Panc1 (cell line): ENCODE measurements at places on chromosomes 2 and 18.

DNA sequence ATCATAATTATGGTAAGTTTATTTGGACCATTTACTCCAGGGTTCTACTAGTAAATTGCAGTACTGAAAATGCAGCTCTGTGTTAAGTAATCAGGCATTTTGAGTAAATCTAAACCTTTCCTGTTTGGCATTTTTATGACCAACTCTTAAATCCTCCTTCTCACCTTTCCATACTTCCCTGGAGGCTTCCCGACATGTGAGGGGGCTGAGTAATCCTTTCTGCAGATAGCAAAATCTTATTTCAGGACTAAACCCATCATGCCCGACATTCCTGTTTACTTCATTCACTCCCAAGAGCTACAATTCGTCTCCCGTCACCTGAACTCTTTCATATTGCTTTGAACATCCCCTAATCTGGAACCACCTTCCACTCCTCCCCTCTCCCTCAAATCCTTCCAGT is 296.6 kb downstream of the IKZF2 start:
- DNase-seq, result no peak

- no peak for DNase-seq
These were observed 170.2 kb downstream of the NRP2 start for GRCh38 chr2:205852457-205852856.

DNA sequence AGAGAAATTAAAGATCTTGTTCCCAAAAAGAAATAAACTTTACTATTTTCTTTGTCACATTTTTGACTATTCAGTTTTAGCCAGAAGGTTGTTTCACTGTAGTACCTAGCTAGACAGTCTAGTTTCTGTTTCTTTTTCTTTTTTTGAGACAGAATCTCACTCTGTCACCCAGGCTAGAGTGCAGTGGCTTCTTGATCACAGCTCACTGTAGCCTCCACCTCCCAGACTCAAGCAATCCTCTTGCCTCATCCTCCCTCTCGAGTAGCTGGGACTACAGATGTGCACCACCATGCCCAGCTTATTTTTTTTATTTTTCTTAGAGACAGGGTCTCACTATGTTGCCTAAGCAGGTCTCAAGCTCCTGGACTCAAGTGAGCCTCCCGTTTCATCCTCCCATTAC is 2.2 kb downstream of the RBM45 start:
- no peak for DNase-seq

DNA sequence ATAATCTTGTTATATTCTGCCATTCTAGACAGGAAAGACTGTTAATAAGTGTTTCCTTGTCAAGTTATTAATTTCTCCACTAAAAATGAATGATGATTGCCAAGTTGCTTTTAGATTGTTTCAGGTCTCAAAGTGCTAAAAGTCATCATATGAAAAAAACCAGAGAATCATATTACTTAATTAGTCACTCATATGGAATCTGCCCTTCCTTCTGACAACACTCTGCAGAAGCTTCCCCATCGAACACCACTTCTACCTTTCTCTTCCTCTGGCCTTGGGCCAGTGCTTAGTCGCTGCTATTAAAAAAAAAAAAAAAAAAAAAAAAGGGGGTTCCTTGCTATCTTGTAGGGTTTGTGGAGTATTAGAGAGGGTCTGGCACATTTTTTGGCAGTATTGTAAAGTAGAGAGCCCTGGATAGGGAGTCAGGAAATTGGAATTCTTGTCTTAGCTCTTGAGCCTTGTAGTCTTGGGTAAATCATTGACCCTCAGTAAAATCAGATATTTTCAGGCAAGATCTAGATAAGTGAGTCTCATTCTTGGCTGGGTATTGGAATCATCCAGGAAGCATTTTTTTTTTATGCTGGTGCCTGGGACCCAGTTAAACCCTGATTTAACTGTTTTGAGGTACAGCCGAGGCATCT is 141.7 kb upstream of the CCDC68 start:
- DNase-seq, result no peak

DNA sequence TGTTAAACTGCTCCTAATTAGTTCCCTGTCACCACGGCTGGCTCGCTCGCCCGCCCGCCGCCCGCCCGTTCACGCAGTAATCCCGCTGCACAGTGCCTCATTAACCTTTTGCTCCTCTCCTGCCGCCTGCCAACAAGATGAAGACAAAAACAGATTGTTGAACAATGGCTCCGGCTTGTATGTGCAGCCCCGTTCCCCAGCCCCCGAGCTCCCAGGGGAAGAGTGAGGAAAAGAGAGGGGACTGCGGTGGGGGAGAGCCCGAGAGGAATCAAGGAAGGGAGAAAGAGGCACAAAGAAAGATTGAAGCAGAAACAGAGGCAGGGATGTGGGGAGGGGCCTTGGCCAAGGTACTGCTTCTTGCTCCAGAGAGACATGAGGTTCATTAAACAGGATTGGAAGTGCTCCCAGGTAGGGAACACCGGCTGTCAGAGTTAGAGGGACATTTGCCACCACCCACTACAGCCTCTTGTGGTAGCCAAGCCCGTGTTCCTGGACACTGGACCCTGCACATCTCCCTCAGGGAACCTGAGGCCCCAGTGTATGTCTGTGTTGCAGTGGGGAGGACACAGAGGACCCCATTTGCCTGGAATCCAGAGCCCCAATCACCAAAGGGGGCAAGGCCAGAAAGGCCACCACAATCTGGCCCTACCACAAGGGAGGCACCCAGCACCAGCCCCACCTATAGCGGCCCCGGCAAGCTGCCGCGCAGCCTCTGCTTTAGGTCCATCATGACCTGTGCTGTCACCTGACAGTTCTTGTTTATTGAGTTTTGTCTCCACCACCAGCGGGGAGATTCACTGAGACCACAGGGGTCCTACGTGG is 38.1 kb downstream of the EMX1 start:
- DNase-seq, result no peak

GRCh38 chr2:5360081-5360480 is 332.1 kb upstream of the SOX11 start:
- no peak for DNase-seq

DNA sequence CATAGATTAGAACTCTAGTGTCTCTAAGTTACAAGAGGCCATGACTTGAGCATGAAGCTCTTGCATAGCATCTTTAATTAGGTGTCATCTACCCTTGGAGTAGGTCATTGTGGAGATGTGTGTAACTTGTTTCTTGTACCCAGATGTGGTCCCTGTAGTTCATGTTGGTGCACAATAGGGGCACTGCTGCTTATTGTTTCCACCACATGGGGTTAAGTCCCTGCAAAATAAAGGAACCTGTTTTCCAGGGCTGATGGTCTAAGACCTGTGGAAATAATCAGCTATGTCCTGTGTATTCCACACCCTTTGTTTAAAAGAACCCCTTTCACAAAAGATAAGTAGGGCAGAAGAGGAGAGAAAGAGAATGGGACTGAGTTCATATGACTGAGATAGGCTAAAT is 28.6 kb downstream of the ASXL3 start:
- no peak for DNase-seq

DNA sequence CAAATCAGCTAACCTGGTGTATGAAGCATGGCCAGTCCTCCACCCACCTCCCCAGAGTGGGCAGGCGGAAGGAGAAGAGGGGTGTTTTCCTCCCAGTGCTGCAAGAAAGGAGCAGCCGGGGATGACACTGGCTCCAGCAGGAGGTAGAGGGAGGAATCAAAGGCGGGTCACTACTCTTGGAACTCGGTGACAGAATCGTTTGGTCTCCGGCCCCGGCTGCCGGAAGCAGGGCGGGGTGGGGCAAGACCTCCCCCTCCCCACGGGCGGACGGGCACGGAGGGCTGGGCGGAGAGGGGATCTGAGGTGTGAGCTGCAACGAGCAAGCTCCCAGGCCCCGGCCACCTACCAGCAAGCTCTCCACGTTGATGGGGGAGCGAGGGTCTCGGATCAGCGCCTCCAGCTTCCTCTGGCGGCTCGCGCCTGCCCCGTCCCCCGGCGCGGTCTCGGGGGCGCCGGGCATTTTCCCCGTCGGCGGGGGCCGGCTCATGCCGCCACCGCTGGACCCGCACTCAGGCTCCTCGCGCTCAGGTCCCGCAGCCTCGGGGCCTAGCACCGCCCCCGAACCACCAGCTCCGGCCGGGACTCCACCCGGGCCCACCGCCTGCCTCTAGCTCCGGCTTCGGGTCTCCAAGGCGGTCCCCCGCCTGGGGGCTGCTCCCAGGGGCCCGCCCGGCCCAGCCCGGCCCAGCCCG is 640 bp downstream of the ROCK2 start:
- no peak for DNase-seq

- DNase-seq, result no peak
These were observed 155.0 kb downstream of the EIPR1 start for GRCh38 chr2:3222636-3223035.

- DNase-seq, result no peak
These were observed 212.8 kb upstream of the SOX11 start for GRCh38 chr2:5479265-5479928.

DNA sequence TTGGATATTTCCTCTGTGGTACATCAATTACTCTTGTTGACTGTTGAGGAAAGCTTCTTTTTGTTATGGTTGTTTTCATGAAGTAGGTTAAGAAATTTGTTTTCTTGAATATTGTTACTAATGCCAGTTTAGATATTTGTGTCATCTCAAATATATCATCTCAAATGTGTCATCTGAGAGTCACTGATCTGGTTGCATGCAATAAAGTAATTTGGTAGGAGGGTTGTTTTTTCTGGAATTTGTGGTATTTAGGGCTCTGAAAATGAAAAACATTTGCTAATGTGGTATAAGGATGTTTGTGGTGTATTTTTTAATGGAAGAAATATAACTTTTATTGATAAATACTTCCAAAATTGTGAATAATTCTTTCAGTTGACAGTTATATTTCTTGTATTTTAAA is 117.7 kb downstream of the GREB1L start:
- no peak for DNase-seq

- no peak for DNase-seq
These were observed 45.4 kb upstream of the GORASP2 start for GRCh38 chr2:170883683-170884082.

DNA sequence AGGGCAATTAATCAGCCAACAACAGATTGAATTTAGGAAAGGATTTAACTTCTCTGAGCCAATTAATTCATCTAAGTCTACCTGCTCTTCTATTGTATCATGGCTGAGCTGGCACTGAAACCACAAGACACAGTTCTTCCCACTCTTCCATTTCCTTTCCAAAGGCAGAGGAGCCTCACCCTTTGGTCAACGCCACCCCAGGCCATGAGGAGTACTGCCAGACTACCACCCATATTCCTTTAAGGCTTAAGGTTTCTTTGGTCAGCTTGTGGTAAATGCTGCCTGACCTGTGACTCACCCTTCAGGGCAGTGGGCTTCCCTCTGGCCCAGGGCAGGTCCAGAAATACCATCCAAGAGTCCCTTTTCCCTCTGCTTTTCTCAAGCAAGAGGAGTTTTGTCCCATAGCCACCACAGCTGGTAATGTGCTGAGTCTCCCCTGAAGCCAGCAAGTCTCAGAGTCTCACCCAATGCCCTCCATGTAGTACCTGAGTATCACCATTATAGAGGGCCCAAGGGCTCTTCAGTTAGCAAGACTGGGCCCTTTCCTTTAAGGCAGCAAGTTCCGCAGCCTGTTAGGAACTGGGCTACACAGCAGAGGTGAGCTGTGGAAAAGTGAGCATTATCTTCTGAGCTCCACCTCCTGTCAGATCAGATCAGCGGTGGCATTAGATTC is 900.5 kb upstream of the CRIM1 start:
- no peak for DNase-seq

DNA sequence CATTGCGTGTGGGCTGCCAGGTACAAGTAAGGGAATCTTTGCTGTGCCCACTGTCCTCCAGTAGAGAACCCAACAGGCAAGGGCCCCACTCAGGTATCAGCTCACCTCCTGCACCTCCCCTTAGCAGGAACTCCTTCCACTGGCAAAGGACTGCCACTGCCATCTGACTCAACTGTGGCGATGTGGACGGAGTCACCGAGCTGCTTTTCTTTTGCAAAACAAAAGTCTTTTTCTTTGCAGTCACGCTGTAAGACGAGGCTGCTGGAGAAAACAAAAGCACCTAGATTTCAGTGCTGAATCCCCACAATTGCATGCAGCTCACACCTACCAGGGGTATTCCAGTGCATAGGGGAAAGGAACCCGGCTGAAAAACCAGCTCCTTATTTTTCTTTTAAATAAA is 7.9 kb downstream of the MTERF4 start:
- DNase-seq, result no peak

- no peak for DNase-seq
These were observed 41.2 kb downstream of the RALBP1 start for GRCh38 chr18:9516437-9517064.

DNA sequence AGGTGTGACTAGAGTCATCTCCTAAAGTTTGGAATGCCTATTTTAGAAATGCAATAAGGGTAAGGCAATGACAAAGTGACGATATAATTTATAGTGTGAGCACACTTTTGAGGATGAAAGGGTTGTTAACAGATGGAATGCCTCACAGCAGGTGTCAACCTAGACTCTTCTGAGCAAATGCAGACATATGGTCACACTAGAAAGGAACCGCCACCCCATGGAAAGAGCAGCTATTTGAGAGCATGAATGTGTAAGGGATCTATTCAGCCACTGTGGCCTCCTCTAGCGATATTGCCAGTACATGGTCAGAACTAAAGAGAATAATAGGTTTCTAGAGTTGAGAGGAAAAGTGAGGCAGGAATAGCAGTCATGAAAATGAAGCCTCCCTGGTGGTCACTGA is 18.5 kb downstream of the DSG2 start:
- no peak for DNase-seq

- DNase-seq, result no peak
These were observed 50.7 kb downstream of the IL1R2 start for GRCh38 chr2:102042196-102043081.

DNA sequence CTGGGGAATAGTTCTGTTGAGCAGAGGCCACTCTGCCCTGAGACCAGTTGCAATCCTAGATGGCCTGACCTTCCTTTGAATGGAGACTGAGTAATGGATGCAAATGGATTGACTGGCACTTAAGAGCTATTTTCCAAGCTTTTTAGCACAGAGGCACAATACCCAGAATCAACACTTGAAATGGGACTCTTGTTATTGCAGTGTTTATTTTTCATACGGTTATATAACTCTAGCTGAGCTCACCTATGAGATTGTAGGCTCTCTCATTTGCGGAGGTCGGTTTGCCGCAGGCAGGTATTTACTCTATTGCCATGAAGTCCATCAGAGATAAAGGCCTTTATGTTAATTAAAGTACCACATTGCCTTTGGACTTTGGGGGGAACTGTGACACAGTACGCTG is 422.3 kb upstream of the CELF4 start:
- no peak for DNase-seq

GRCh38 chr2:188495969-188496431 is 204.3 kb downstream of the GULP1 start:
- no peak for DNase-seq

GRCh38 chr2:100418406-100418962 is 1.0 kb upstream of the CHST10 start:
- no peak for DNase-seq
